ENCODE measurements at places on chromosomes 6 and 20.

GRCh38 chr20:13068336-13068735, 59.6 kb downstream of the SPTLC3 start:
- DNase-seq, result no peak

- DNase-seq, result no peak
Observed at GRCh38 chr6:411402-412145, 20.0 kb downstream of the IRF4 start.

DNA sequence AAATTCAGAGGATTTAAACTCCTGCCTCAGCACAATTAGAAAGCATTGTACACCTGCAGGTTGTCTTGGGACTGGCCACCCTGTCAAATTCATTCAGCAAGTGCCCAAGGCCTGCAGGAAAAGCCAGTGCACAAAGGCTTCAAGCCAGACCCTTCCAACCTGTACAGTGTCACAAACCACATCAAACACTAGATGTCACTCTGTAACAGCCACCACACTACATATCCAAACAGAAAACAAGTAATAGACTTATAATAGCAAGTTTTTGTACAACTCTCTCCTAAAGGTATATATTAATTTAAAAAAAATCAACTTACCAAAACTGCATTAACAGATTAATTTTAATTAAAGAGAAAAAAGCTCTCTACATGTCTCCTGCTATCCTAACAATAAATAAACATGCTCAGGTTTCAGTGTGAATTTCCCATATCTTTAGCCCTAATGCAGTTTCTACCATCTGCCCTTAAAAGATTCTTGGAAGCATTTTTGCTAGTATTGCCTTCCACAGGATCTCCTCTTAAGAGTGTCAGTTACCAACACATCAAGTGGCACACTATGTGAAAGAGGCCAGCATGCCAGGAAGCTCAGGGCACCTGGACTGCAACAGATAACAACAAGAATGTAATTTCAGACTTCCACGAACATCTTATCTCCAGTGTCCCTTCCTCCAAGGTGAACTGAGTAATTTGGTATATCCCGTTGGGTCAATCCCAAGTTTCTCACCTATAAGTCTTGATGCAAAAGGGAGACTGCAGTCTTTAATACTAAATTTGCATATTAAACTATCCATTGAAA, 47.5 kb downstream of the RALGAPA2 start:
- peak; percentile 2 for DNase-seq

DNA sequence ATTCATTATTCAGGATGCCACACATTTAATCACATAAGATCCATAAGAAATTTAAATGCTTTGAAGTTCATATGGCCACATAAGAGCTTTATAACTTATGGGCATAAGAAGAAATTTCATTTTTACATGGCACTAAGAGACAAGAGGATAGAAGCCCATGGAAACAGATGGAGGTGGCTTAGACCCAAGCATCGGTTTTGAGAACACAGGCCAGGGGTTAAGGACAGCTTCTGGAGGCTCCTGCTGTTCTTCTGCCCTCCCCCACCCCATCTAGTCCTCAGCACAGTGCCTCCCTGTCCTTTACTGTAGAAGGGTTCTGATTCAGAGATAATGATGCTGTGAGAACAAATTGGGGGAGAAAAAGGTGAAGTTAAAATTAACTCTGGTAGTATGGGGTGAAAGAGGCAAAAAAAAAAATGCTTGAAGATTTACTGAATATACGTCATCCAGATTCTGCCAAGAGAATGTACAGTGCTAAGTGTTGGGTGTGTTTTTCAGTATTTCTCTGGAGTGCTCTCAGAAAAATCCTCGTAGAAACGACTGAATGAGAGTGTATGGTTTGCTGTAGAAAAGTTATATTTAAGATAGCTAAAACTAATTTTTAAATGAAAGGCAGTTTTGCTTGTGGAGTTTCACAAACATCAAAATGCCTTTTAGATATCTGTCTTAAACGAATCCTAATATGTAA, 539.7 kb downstream of the QKI start:
- DNase-seq, result no peak

DNA sequence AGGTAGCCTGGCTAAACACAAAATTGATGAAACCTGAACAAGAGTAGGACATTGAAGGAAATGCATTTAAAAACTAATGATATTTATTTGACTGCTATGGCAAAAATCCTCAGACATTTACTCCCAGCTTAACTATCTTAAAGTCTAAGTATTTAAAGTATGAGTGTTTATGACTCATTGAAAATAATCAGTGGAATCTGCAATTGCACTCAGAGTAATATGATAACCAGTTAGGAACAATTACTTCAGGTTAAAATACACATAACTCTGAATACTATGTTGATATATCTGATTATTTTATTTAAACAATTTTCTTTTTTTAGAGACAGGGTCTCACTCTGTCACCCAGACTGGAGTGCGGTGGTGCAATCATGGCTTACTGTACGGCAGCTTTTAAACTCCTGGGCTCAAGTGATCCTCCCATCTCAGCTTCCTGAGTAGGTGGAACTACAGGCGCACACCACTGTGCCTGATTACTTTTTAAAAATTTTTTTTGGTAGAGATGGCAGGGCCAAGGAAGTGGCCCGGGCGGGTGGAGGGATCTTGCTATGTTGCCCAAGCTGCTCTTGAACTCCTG, 43.9 kb downstream of the FILIP1 start:
- no peak for DNase-seq

DNA sequence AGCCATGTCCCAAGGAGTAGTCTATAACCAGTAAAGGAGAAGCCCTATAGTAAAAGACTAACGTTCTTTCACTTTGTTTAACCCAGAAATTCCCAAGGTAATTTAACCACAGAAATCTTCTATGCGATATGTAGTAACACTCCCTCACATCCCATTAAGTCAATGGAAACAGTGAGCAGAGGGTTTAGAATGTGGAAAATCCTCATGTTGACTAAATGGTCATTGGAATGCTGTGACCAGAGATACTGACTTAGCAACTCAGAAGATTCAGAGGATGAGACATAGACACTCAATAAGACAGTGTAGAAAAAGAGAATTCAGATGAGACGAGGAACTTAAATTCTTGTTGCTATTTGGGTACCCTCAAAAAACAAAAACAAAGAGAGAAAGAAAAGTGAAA, 562.2 kb upstream of the NOX3 start:
- DNase-seq, result no peak

DNA sequence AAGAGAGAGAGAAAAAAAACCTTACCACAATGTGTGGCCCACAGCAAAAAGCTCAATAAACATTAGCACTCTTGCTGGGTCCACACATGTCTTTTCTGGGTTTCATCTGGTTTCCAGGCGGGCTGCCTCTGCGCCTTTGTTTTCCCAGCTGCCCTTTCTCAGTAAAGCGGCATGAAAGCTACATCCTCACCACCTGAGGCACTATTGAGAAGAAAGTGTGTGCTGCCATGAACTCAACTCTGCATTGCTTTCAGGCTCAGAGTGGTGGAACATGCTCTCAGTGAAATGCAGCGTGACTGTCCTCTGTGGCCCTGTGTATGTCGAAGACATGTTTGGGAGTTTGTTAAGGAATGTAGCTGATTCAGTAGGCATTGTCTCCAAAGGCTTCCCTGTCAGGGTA, 102.3 kb downstream of the LYRM2 start:
- DNase-seq, result no peak

DNA sequence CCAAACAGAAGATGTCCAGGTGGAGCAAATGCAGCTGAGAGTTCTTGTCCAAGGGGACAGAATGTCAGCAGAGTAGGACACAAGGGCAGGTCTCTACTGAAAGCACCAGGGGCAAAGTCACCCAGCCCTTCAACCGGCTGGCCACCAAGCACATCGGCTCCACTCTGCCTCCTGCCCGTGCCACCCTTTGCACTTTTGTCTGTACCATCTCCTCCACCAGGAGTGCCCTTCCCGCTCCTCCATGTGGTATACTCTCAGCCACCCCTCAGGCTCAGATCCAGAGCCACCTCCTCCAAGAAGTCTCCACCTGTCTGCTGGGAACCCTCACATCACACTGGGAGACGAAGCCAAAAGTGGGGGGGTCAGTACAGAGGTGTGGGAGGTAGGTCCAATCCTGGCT, 4.1 kb upstream of the HSPA12B start:
- DNase-seq, result no peak

DNA sequence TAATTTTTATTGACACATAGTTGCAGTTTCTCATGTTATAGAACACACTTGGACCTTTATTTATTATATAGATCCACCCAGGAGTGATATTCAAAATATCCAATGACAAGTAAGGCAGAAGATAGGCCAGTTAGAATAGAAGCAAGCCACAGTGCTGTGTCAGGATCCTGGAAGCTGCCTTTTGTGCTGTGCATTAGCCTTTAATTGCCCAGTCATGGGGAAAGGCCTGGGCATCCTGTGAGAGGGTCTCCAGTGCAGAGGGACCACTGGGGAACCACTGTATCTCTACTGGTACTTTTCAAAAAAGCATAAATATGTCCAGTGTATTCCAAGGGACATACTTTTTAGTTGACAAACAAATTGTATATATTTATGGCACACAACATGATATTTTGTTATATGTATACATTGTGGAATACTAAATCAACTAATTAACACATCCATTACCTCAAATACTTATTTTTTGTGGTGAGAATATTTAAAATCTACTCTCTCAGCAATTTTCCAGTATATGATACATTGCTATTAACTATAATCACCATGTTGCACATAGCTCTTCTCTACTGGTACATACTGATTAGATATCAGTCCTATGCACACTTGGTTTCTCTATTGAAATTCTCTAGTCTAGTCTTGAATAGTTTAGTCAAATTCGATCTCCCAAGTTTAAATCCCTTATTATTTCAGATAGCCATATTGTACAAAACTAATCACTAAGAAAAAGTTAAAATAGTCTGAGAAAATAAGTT, 59.5 kb downstream of the CDC40 start:
- no peak for DNase-seq

DNA sequence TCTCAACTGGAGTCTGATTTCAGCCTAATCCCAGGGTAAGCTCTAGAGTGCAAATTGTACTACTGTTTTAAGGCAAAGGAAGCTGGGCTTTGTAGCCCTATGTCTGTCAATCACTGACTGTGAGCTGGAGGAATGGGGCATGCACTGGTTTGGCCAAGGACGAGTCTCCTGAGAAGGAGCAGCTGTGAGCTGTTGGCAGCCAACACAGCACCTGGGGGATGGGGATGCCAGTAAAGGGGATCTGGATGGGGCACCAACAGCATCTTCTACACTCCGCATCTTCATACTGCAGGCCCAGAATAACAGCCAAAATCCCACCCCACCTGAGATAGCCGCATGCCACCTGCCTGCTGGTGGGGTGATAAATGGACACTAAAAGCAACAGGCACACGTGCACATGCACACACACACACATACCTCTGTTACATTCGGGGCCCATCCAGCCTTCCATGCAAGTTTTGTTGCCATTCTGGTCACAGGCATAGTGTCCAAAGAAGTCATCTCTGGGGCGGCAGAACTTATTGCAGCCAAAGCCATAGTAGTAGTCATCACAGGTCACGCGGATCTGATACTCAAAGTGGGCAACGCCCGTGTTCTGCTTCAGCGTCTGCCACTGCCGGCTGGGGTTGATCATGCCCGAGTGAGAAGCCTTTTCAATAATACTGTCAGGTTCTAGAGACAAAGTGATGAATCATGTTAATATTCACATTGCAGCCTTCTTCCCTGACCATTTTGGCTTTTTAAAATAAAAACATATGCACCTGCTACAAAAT, 15.6 kb downstream of the JAG1 start:
- DNase-seq, result no peak

DNA sequence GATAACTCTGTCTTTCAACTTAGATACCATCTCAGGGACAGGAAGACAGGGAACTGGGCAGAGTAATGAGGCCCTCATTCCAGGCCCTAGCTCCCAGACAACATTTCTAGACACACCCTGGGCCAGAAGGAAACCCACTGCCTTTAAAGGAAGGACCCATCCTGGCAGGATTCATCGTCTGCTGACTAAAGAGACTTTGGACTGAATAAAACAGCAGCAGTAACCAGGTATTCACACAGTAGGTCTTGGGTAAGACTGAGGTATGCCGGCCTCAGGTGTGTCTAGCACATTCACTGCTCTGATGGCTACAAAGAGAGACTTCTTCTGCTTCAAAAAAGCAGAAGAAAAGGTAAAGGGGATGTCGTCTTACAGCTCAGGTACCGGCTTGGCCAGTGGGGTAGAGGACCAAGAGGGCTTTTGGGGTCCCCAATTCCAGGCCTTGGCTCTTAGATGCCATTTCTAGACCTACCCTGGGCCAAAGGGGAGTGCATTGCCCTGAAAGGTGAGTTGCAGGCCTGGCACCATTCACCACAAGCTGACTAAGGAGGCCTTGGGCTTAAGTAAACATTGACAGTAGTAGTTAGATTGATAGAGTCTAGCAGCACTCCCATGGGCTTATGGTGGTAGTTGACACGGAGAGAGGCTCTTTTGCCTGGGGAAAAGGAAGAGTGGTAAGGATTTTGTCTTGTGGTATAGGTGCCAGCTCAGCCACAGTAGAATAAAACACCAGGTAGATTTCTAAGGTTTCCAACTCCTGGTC, 13.4 kb downstream of the SNX14 start:
- no peak for DNase-seq

- no peak for DNase-seq
Observed at GRCh38 chr6:116779573-116780164, 14.2 kb upstream of the FAM162B start.

- no peak for DNase-seq
Observed at GRCh38 chr6:108778421-108779186, 69.6 kb upstream of the ARMC2 start.

GRCh38 chr6:90547991-90548390, 38.9 kb downstream of the MAP3K7 start:
- DNase-seq, result no peak

- no peak for DNase-seq
Observed at GRCh38 chr6:26389349-26389894, 6.5 kb downstream of the BTN2A2 start.

DNA sequence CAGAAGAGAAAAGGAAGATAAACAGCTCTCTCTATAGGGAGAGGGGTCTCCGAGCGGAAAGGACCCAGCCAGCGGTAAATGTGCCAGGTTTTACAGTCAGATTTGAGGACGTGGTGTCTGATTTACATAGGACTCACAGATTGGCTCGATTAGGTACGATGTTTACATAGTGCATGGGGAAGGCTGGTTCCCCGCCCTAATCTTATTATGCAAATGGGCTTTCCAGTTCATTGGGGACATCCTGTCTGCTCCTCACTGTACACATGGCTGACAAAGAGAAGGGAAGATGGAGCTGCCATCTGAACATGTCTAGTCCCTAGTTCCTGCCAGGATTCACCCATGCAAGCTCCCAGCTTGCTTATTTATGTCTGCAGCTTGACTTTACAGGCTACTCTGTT, 119.9 kb downstream of the RNF144B start:
- no peak for DNase-seq

DNA sequence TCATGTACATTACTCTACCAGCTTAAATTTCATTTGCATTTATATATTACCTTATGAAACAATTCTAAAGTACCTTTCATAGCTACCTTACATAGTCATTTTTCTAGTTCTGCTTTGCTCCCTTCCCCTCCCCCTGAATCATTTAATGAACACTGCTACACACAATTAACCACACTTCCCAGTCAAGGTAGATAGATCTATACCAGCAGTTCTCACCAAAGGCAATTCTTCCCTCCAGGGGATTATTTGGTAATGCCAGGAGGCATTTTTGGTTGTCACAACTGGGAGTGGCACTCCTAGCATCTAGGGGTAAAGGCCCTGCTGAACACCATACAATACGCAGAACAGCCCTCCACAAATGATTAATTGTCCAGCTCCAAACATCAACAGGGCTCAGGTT, 143.9 kb upstream of the SHLD1 start:
- DNase-seq, result no peak
